ENCODE measurements at places on chromosomes 7 and 10.

GRCh38 chr10:57638411-57638810 lies 629.3 kb downstream of the IPMK start:
- no peaks in the 10 kb centered on the region for H3K4me1 ChIP-seq
- no peak overlapping the region for H3K27ac ChIP-seq
- no peak for DNase-seq
- H3K27me3 ChIP-seq, result no peaks in the 10 kb centered on the region

- no peak for DNase-seq
- H3K36me3 ChIP-seq, result no peaks in the 10 kb centered on the region
- no peak overlapping the region for H3K4me3 ChIP-seq
- H3K27ac ChIP-seq, result no peak overlapping the region
Observed at GRCh38 chr7:29287366-29287765, 92.8 kb downstream of the CHN2 start.

DNA sequence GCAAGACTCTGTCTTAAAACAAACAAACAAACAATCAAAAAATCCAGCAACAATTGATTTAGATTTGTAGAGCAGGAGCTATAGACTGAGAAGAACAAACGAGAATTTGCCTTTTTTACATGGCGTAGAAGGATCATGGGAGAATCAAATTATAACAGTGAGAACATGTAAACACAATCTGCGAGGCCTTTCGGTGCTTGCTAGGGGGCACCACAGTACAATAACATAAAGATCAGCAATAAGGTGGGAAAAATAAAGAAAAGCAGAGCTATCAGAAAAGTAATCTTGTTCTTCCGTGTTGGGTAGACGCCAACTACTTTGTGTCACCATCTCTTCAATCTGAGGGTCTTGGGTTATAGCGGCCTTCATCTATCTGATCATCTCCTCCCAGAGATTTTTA lies 82.2 kb downstream of the NOD1 start:
- peaks cover 2% of the 10 kb centered on the region for H3K36me3 ChIP-seq
- no peaks in the 10 kb centered on the region for H3K4me1 ChIP-seq
- DNase-seq, result no peak
- no peak overlapping the region for H3K4me3 ChIP-seq

DNA sequence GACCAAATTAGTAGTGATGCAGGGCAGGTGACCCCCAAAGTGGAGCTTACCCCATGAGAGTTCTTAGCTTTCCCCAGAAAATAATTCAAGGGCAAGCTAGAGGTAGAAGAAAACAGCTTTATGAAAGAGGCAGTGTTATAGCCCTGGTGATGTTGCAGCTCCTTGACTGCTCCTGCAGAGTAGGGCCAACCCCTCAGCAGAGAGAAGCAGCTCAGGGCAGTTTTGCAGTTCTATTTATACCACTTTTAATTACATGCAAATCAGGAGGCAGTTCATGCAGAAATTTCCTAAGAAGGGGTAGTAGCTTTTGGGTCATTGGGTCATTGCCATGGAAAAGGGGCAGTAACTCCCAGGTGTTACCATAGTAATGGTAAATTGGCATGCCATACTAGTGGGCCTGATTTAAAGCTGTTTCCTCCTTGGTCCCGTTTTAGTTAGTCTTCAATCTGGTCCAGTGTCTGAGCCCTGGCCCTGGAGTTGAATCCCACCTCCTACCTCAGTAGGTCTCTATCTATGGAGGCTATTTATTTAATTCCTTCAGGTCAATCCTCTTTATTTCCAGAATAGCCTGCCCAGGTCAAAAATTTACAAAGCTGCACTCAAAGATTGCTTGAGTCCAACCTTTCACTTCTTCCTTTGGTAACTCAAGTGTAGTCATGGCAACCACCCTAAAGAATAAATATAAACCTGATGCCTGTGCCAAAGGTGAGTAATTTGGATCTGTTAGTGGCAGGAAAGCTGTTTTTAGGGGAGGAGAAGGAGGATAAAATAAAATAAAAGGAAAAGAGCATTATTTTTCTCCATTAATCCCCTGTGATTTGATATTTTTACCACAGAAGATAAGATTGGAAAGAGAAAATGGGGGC lies 29.5 kb downstream of the PLXDC2 start:
- H3K27ac ChIP-seq, result peak overlapping the region; percentile 78
- H3K27me3 ChIP-seq, result no peaks in the 10 kb centered on the region
- peak overlapping the region; percentile 16 for H3K4me3 ChIP-seq
- H3K4me1 ChIP-seq, result peaks cover 21% of the 10 kb centered on the region
- DNase-seq, result no peak

DNA sequence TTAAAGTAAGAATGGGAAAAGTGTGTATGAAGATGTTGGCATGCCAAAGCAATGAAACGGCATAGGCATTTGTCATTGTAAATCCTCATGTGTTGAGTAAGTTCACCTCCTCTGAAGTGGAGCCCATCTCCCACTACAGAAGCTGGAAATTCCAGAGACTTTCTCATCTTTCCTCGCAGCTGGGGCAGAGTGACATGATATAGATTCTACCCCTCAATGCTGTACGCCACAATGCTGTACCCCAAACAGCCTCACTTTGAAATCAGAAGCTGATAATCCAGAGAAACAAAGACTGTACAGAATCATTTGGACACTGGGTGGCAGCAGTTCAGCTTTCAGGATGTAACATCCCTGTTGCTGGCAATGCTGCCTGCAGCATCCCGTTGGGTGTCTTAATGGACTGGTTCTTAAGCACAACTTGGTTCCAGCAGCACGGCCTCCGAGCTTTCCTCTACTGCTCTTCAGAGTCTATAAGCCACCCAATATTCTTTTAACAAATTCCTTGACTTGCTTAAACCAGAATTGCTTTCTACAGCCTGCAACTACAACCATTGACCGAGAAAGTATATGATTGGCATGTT lies 18.8 kb downstream of the ZC3HAV1L start:
- no peaks in the 10 kb centered on the region for H3K27me3 ChIP-seq
- no peak overlapping the region for H3K27ac ChIP-seq
- H3K36me3 ChIP-seq, result no peaks in the 10 kb centered on the region
- peak; percentile 19 for DNase-seq

DNA sequence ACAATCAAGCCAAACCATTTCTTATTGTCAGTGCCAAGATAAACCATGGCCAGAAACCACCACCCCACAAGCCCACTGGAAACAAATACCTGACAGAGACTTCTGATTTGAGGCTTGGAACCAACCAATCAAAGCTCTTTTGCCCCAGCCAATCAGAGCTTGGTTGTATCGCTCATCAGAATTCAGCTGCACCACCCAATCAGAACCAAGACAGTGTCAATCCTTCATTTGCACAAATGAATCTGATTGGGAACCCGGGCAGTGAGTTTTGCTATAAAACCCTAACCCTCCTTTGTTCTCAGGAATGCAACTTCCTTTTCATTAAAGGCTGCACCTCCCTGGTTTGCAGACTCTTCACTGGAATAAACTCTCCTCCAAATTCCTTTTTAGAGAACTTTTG lies 87.4 kb downstream of the ELAPOR2 start:
- peaks cover 4% of the 10 kb centered on the region for H3K36me3 ChIP-seq
- H3K4me3 ChIP-seq, result no peak overlapping the region
- peaks cover 16% of the 10 kb centered on the region for H3K4me1 ChIP-seq

DNA sequence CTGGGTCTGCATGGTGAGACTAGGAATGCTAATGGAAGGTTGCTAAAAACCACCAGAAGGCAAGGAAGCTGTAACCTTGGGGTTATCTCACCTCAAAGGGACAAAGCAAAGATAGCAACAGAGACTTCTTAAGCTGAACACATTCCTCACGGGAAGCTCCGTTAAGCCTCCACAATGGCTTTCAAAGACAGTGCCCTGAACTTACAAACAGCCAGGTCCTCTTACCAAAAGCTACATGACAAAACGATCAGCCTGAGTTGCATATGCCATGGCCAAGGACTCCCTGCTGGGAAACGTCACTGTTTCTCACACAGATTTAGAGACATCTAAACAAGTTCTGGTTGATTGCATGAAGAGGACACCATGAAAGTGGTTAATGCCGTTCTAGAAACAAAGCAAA lies 52.7 kb downstream of the HTR5A start:
- H3K4me3 ChIP-seq, result no peak overlapping the region
- no peak for DNase-seq
- H3K27ac ChIP-seq, result no peak overlapping the region
- no peaks in the 10 kb centered on the region for H3K27me3 ChIP-seq
- H3K4me1 ChIP-seq, result peaks cover 8% of the 10 kb centered on the region
- H3K36me3 ChIP-seq, result peaks cover 5% of the 10 kb centered on the region

DNA sequence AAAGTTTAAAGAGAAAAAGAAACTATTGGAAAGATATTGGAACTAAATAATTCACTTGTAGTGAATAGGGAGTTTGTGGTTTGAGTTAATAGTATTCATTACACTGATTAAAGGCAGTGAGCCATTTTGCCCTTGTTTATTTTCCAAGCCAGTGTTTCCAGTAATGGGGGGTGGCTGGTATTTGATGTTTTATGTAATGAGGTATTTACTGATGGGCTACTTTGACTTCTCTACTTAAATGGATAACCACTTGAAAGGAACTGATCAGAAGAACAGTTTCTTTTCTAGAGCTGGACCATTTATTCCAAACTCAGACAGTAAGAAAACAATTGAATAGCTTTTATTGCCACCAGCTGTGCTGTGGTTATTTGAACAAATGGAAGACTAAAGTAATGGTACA lies 227.0 kb upstream of the HDAC9 start:
- DNase-seq, result no peak
- no peaks in the 10 kb centered on the region for H3K4me1 ChIP-seq
- H3K36me3 ChIP-seq, result no peaks in the 10 kb centered on the region
- no peaks in the 10 kb centered on the region for H3K27me3 ChIP-seq
- H3K4me3 ChIP-seq, result no peak overlapping the region

DNA sequence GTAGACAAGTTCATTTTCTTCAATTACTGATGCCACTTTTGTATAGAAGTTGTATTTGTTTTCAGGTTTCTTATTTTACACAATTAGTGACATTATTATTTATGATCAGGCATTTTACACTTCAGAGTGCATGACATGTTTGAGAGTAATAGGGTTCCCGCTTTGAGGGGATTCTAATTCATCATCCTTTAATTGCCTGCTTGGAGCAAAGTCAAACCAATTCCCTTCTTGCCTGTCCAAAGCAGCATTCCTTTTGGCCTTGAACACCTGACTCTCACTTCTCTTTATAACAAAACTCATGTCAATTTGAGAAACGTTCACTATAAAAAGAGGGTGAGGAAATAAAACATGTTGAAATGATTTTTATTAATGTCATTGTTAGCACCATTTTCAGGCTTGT lies 1149.4 kb downstream of the NXPH1 start:
- H3K27ac ChIP-seq, result no peak overlapping the region
- DNase-seq, result no peak
- peaks cover 1% of the 10 kb centered on the region for H3K4me1 ChIP-seq
- H3K4me3 ChIP-seq, result no peak overlapping the region
- no peaks in the 10 kb centered on the region for H3K36me3 ChIP-seq

GRCh38 chr10:71217266-71218045 lies 5.1 kb downstream of the UNC5B start:
- H3K27ac ChIP-seq, result no peak overlapping the region
- DNase-seq, result no peak
- peaks cover 21% of the 10 kb centered on the region for H3K4me1 ChIP-seq

- H3K27me3 ChIP-seq, result peaks cover 2% of the 10 kb centered on the region
- H3K4me3 ChIP-seq, result no peak overlapping the region
- H3K4me1 ChIP-seq, result no peaks in the 10 kb centered on the region
Observed at GRCh38 chr10:62583876-62584615, 209.9 kb downstream of the ZNF365 start.

DNA sequence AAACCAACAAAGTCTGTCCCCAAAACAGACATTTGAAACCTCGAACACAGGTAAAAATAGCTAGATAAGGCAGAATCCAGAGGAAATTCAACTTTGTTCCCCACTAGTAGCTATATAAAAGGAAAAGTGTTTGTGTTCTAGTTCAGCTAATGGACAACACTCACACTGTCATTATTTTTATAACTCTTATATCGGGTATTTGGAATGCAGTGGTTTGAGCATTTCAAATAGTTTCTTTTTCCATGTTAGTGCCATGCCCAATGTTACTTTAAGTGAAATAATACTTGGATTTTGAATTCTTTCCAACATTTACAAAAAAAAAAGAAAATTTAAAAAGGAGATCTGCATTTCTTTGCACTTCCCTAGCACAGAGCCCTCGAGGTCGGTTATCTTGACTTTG lies 213.6 kb downstream of the DOCK4 start:
- H3K27me3 ChIP-seq, result no peaks in the 10 kb centered on the region
- no peak overlapping the region for H3K27ac ChIP-seq
- H3K4me1 ChIP-seq, result no peaks in the 10 kb centered on the region
- peaks cover 2% of the 10 kb centered on the region for H3K36me3 ChIP-seq

- peaks cover 24% of the 10 kb centered on the region for H3K27me3 ChIP-seq
- H3K4me1 ChIP-seq, result peaks cover 9% of the 10 kb centered on the region
- DNase-seq, result no peak
- H3K27ac ChIP-seq, result peak overlapping the region; percentile 64
Observed at GRCh38 chr7:94393246-94394108, 1.2 kb upstream of the COL1A2 start.

DNA sequence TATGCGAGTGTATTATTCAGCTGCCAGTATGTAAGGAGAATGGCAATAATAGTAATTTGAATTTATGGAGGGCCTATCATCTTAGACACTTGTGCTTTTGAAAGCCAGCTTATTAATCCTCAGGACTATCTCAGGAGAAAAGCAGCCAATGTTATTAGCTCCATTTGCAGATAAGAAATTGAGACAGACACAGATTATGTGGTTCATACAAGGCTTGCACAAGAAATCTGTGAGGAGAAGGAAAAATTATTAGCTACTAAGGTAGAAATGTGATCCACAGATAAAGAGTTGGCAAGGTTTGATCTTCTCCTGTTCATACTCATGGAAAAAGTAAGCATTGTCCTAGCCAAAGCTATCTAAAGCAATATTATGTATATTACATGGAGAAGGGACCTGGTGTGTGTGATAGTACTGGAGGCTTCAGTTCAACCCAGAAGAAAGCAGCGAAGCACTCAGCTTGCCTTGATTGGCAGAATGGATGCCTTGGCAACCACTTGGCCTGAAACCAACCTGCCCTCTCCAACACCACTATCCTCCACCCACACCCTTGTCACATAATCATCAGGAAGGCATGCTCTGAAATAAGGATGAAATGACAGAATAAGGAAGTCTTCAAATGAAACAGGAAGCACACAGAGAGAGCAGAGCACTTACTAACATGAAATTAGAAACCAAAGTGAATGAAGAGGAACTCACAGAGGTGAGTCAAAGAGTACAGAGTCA lies 18.0 kb downstream of the MACC1 start:
- DNase-seq, result no peak
- no peaks in the 10 kb centered on the region for H3K27me3 ChIP-seq
- peak overlapping the region; percentile 2 for H3K27ac ChIP-seq
- H3K4me1 ChIP-seq, result peaks cover 35% of the 10 kb centered on the region
- no peak overlapping the region for H3K4me3 ChIP-seq

DNA sequence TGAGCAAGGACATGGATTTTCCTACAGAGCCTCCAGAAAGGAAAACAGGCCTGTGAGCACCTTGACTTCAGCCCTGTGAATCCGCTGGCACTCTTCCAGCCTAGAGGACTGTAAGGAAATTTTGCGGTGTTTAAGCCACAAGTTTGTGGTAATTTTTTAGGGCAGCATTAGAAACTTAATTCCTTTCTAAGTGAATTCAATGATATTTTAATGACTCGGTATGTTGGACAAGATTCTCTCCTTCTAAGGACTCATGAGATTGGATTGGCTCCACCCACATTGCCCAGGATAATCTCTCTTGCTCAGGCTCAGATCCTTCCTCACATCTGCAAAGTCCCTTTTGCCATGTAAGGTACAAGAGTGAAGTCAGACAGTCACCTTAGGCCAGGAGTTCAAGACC lies 4.5 kb downstream of the LYZL2 start:
- no peaks in the 10 kb centered on the region for H3K36me3 ChIP-seq
- peaks cover 4% of the 10 kb centered on the region for H3K27me3 ChIP-seq
- no peaks in the 10 kb centered on the region for H3K4me1 ChIP-seq
- DNase-seq, result no peak

Measured in progenitor cell of endocrine pancreas (in vitro differentiated cells).